ENCODE measurements at places on chromosomes 7 and 10.

DNA sequence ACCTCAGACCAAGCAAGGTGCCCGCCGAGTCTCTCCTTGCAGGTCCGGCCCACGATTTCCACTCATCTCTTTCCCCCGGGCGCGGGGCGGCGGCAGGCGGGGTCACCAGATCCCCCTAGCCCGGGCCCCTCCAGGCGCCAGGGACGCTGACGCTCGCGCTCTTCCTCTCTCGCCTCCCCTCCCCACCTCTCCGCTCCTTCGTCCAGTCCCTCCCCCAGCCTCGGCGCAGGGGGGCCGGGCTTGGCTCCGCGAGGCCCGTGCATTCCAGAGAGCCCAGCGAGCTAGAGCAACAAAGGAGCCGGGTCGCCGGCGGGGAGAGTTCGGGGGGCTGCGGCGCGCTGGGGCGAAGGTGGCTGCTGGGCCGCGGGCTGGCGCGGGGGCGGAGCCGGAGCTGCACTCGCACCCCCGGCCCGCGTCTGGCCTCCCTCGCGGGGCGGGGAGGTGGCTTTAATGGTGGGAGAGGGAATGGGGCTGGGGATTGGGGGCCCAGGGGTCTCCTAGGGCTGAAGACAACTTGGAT, at the start of gene SMO:
Gene SMO (plus strand): TSS at position 262 of the 520 bp plus-strand sequence. CDS start 519 bp downstream, outside the sequence.
- no peak for DNase-seq

GRCh38 chr10:7007600-7008190, 403.1 kb downstream of the SFMBT2 start:
- no peak for DNase-seq

DNA sequence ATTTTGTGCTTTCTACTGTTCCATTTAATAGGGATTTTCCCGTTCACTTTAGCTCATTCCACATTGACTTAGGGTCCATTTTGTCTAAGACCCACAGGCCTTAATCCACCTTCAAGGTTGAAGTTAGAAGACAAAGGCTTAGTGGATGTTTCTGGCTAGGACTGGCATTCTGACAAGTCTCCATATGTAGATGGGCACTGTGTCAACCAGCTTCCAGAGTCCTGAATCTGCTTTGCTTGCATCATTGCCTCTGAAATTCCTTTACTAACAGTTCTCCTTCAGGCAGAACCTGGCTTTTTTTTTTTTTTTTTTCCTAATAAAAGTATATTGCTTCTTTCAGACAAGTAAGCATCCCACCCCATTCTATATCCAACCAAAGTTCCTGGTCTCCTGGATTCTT, 69.6 kb upstream of the PDCD4 start:
- DNase-seq, result no peak

GRCh38 chr10:112332022-112332421, 41.9 kb upstream of the ACSL5 start:
- no peak for DNase-seq

DNA sequence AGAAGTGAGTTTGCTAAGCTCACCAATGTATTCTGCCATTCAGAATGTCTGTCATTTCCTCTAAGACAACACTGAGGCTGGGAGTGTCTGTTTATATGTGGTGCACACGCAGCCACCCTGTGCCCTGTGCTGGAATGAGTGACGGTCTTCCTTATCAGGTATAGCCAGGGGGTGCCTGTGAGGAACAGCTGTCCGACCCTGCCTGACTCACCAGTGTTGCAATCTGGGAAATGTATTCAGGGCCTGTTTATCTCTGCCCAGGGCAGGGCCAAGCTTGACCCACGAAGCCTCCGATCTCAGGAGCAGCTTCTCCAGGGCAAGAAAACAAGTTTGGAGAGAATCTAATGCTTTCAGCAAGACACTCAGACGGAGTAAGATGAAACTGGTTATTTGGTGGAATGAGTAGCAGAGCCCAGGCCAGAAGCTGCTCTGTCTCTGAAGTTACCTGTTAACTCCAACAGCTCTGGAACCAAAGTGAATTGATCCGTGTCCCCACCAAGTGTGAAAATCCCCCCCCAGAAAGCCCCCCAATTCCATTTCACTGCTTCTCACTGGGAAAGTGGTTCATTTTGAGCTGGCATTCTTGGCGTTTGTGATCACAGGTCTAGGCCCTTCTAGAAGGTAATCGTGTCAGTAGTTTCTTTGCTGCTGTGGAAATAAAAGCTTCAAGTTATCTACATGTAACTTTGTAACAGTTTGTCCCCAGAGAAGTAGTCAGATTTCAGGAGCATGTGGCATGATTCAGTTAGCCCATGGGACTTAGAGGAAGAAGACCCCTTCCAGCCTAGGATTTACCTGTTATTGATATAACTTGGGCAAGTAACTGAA, 6.1 kb upstream of the UBE2H start:
- no peak for DNase-seq

DNA sequence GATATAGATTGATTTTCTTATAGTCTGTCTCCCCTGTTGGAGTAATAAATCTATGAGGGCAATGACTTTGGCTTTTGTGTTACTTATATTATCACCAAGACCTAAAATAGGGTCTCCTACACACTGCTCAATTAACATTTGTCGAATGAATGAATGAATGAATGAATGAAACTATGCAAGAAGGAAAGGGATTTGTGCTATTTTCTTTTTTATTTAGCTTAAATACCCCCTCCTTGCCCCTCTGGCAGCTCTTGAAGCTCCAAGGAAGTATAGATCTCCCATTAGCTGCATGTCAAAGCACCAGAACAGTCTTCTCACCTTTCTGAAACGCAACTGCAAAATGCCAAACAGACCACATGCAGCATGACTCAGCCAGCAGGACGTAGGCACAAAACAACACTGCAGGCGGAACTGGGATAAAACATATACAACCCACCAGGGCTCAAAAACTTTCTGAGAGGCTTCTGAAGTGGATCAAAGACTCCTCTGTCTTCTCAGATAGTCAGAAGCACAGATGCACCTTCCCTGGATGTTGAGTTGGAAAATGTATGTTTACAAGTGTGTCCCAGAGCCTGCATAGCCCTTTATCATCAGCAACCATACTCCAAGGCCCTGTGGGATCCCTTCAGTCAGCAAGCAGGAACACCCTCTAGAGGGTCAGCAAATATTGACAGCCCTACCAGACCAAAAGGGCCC, 187.8 kb downstream of the NPSR1 start:
- DNase-seq, result no peak

- DNase-seq, result no peak
These were observed 9.6 kb downstream of the MYO1G start for GRCh38 chr7:44969049-44969700.

DNA sequence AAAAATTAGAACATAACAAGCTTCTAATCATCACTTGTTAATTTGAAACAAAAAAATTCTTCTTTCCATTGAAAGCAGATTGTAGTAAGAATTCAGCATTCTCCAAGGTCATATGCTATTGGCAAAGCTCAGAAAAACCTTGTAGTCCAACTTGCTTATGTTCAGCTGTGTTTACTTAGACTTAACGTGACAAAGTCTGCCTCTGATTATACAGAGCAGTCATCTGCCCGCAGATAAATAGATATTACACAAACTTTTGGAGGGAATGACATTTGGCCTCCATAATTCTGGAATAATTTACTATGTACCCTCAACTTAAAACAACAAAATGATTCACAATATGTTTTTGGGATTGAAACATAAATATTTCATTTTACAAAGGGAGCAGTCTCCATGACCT, 45.8 kb downstream of the MKX start:
- no peak for DNase-seq

DNA sequence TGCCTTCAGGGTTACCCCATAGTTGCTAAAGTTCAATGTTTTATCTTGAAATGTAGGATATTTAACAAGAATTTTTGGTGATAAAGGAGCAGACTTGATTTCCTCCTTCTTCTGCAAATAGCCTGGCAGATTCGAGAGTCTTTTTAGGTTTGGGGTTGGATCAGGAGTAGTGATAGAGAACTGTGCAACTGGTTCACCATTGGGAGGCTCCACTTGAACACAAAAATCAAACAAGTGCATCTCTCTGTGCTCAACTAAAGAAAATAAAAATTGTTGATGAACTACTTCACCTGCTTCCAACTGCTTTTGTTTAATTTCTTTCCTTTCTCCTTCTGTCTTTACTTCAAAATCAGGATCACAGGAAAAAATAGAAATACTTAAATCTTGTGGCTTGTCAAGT, 58.5 kb downstream of the MACC1 start:
- DNase-seq, result no peak

- no peak for DNase-seq
These were observed 24.3 kb downstream of the FAM20C start for GRCh38 chr7:216360-217300.

DNA sequence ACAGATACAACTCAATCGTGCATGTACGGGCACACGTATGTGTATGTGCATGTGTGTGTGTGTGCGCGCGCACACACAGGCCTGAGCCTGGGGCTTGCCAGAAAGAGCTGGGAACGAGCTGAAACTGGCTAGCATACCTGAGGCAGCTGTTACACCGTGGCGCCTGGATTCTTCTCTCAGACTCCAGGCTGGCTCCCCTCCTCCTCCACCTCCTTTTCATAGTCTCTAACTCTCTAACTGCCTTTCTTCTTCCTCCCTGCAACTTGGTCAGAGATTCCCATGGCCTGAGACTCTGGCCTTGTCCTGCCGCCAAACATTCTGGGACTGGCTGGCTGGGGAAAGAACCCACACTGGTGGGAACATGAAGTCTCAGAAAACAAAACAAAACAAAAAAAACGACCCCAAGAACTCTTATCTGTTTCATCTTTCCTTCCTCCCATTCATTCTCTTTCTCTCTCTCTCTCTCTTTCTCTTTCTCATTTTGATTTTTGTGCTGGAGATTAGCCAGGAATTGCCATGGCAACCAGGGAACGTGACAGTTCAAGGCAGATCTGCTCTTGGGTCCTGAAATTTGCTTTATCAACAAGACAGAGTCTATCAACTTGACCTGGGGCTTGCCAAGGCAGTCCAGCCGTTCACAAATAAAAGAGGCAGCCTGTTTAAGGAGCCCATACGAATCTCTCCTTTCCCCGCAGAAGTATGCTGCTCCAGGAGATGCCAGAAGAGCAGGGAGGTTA, 76.8 kb upstream of the SEM1 start:
- no peak for DNase-seq

- DNase-seq, result no peak
These were observed 37.1 kb upstream of the DKK1 start for GRCh38 chr10:52276986-52277385.

All from NCI-H187 (cell line).